Stimulated activated CD4-positive, alpha-beta T cell treated with anti-CD3 and anti-CD28 coated beads, TNF-alpha, amount 100 ng/mL, for 48 hours (primary cell): ENCODE measurements at places on chromosomes 6 and 20.

DNA sequence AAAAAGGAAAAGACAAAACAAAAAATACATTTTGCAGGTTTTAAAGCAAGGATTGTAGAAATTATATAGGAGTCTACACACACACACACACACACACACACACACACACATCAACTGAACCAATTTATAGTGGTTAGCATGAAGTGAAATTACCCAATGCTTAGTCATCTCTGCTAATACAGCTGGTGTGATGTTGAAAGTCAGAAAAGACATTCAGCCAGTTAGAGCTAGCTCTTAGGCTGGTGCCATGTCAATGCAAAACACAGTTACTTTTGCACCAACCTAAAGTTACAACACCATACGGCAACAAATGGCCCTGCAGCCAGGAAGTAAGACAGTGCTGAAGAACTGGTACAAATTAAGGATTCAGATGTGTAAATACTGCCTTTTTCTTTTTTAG lies 15.2 kb downstream of the FAM210B start:
- DNase-seq: no peak

DNA sequence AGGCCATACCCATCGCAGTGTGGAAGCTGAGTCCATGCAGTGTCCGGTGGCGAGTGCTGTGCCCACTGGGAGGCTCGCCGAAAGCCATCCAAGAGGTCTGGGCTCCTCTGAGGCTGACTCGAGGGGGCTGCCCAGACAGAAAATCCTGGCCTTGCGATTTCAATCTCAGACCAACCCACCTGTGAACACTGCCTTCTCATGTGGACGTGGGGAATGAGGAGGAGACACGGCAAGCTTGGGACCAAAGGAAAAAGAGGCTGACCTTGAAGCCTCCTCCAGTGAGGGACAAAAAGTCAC lies 157.2 kb upstream of the AFDN start:
- DNase-seq: no peak

- DNase-seq: no peak
Measured at GRCh38 chr6:7528565-7528964, 12.9 kb upstream of the DSP start.

- DNase-seq: no peak
Measured at GRCh38 chr6:146041282-146041681, 12.4 kb downstream of the GRM1 start.

GRCh38 chr20:3973705-3974104 lies 41.7 kb downstream of the RNF24 start:
- DNase-seq: no peak

DNA sequence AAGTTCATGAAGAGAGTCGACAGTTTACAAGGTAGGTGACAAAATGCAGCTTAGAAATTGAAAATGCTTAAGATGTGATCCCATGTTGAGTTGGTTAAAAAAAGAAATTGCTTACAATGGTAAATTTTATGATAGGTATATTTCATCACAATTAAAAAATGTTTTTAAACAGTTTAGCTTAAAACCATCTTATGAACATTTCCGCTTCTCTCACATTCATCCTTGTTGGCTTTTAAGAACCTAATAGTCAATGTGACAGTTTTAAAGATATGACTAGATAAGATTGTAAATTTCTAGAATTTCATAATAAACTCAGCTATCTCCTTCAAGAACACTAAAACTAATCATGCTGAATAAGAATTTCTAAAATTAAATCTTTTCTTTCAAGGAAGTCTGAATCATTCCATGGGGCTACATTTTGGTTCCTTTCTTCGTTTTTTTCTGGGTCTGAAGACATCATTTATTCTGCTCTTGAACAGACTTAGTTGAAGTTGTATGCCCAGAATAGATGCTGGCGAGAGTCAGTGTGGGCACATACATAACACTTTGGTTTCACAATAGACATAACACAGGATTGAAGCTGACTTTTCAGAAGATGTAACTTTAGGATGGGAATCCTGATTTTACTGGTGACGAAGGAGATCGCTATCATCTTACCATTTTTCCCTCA lies 35.9 kb upstream of the LTV1 start:
- no peak for DNase-seq

GRCh38 chr20:34475979-34476736 lies 40.1 kb upstream of the DYNLRB1 start:
- no peak for DNase-seq

GRCh38 chr6:93555292-93555691 lies 135.9 kb upstream of the EPHA7 start:
- DNase-seq: no peak

DNA sequence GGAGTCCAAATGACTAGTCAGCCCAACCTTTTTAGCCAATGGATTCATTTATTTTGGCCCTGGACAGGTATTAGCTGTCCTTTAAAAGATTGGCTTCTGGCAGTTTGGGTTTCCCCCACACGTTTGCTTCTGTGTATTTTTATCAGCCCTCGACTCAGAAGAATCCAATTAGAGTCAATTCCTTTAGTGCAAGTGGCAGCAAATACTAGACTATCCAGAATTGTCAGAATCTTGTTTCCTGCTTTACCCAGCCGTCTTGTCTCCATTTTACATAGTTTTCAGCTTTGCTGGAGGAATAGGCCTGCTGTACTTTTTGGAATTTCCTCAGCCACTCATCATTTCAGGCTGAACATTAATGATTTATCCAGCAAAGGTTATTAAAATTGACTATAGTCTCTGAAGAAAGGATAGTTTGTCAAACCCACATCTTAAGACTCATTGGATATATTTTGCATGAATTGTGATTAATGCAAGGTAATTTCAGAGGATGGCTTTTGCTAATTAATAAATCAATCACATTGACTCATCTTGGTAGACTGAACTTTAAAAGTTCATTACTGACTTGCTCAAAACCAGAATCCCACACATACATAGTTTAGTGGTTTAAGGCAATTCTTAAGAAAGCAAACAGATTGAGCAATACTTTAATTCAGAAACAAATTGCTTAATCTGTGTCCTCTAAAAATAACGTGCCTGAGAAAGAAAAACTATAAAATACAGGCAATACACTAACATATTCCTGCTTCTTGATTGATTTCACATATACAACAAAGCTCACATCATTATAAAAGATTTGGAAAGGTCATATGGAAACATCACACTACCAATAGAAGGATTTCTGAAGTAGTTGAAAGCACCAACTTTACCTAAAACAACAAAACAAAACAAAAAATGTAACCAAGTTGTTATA lies 62.9 kb upstream of the ZNF217 start:
- DNase-seq: no peak

DNA sequence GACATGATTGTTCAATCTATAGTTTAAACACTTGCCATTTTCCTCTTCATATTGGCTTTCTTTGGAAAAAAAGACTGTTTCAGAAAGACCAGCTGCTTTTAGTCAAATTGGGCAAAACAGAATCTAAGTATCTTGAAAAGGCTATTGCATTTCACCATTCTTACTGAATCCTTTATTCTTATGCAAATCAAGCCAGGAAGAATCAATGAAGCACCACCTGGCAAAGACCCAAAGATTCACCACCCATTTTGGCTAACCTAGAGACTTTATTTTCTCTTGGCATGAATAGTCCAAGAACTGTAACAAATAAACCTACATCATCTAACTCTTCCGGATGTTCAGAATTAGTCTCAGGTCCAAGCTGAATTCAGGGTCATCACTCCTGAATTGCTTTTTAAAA lies 71.3 kb upstream of the EYA4 start:
- no peak for DNase-seq

DNA sequence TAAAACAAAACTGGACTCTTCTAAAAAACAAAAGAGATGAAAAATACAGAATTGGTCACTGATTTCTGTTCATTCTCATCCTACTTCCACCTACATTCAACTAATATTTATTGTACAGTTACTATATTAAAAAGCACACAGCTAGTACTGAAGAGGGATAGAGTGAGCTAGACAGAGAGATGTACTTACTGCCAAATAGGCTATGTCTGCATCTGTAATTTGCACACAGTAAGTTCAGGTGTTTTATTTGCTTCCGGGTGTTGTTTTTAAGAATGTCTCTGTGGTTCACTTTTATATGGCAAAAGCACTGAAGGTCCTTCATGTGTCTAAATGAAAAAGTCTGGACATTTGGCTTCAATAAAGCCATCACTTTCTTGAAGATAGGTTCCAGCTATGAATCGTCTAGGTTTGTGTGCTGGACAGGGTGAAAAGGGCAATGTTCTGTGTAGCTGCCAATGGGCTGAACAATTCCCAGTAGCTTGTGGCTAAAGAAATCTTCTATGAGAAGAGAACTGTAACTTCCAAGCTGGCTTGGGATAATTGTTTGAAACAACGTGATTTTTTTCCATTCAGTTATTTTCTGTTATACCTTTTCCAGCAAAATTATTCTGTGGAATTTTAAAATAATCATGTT lies 47.3 kb downstream of the EPB41L2 start:
- no peak for DNase-seq

DNA sequence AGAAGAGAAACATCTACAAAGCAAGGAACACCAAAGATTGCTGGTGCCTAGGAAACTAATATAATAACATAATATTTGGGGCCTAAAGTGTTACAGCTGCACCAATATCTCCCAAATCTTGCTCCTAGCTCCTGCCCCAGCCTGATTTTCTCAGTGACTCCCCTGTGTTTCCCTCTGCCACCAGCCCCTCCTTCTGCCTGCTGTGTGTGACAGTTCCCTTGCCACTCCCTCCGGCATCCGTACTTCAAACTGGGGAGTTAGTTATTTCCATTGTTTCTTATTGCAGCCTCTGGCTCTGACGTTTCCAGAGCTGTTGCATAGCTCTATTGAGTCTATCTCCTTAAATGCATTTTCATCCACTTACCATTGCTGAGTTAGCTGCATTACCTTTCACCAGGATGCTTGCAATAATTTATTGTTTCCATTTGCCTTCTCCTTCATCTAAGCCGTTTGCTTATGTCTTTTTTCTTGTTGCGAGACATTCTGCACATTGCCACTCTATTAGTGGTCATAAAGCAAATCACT lies 43.1 kb downstream of the ESR1 start:
- no peak for DNase-seq

- no peak for DNase-seq
Measured at GRCh38 chr6:156954816-156955215, 177.6 kb downstream of the ARID1B start.

- DNase-seq: peak; percentile 26
Measured at GRCh38 chr6:157667211-157668008, 155.6 kb upstream of the SNX9 start.

GRCh38 chr6:95959261-95959660 lies 56.5 kb upstream of the FUT9 start:
- DNase-seq: no peak

DNA sequence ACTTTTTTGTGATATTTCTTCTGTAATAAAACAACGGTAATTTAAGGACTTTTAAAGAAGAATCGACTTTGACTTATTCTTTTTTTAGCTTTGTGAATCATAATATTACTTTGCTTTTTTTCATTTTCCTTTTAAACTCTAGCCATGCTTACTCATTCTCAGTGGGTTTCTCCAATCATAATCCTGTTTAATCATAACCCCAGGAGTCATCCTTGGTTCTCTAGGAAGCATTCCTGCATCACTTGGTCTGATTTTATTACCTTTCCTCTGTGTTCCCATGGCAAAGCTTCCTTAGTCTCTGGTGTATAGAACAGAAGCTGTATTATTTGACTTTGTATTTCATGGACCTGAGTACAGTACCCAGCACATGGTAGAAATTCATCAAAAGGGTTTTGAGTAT lies 223.5 kb downstream of the CDKAL1 start:
- no peak for DNase-seq

DNA sequence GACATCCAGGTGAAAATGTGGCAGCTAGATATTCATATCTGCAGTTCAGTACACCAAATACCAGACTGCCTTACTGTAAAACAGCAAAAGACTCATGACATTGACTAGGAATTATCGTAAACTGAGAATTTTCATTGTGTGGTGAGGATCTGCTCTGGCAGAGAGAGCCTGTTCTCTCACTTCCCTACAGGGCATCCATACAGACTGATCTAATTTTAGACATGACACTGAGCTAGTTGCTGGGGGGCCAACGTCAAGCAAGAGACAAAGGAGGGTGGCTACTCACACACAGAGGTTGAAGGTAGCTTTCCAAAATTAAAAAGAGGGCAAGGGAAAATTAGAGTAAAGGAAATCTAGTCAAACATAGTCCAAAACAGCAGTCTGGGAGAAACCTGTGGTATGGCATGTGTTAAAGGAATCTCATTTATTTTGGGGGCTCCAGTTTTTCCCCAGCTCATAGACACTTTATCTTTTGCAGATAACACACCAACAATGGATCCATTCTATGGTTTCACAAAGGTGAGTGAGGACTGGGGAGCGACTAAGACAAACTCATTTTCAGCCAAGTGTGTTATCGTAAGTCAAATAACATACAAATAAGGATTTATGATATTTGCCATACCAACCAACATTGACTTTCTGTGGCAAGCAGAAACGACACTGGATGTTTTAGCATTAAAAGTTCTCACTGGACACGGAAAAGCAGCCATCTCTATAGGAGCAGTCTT lies 36.6 kb upstream of the NHSL1 start:
- no peak for DNase-seq

DNA sequence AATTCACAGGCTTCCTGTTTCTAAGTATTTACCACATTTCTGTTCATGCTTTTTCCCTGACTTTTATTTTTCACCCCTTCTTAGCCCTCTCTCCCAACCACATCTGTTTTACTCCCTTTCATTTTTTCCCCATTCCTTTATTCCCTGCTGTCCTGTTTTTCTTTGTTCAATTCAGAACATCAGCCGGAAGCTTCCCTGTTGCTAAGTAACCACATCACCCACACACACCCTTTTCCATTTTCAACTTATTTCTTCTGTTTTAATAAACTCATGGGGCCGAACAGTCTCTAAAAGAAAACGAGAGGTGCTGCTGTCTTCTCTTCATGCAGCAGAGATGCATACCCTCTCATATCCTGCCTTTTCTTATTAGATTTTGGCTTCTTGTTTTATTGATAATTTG lies 53.5 kb upstream of the CEP85L start:
- no peak for DNase-seq

GRCh38 chr6:75217193-75217592 lies 11.3 kb upstream of the COL12A1 start:
- no peak for DNase-seq
